Stromal cell of bone marrow (primary cell): ENCODE measurements at places on chromosomes 4 and X.

DNA sequence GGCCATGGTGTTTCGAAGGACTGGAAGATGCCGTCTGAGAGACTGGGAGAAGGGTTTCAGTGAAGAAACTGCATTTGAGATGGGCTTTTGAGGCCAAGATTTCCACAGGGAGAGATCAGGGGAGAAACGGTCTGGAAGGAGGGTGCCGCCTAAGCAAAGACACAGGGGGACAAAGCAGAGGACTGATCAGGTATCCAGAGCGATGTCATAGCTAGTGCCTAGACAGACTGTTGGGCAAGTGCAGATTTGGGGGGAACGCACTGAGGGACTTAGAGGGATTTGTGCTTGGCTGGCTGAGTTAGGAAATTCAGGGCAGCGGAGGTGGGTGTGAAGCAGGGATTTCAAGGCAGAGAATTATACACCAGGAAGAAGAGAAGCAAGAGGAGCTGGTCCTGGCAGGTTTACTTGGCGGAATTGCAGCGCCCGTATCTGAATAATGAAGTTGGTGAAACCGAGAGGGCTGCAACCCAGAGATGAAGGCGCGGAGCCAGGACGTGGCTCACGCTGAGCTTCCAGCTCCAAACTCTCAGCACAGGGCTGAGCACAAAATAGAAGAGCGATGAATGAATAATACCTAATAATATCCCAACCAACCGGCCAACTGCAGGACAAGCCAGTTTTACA lies 106.9 kb downstream of the MAML3 start:
- DNase-seq: no peak

GRCh38 chr4:4524364-4524763 lies 17.5 kb downstream of the STX18 start:
- no peak for DNase-seq

DNA sequence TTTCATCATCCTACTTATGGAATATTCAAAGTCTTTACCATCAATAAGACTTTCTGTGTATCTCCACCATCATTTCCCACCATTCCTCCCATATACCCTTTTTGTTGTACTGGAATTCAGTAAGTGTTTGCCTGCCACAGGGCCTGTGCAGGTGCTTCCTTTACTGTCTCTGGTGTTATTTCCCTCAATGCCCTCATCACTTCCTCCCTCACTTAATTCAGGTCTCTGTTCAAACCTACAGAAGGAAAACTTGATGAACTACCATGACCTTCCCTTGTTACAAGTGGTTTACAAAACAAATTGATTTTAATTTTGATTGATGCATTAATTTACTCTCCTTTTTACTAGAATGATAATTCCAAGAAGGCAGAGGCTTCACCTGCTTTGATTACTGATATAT lies 159.5 kb upstream of the FAT4 start:
- DNase-seq: no peak

DNA sequence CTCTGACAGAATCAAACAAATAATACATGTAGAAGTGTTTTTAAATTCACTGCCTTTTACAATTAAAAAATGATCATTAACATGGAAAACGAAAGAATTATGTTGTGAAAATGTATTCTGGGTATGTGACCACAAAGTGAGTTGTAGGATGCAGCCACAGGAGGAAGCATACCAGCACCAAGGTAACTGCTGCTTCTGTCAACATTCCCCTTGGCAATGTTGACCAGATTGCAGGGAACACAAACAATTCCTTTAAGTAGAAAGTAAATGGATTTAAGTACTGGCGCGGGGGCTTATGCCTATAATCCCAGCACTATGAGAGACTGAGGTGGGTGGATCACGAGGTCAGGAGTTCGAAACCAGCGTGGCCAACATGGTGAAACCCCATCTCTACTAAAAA lies 1877.9 kb upstream of the PCDH7 start:
- DNase-seq: no peak

DNA sequence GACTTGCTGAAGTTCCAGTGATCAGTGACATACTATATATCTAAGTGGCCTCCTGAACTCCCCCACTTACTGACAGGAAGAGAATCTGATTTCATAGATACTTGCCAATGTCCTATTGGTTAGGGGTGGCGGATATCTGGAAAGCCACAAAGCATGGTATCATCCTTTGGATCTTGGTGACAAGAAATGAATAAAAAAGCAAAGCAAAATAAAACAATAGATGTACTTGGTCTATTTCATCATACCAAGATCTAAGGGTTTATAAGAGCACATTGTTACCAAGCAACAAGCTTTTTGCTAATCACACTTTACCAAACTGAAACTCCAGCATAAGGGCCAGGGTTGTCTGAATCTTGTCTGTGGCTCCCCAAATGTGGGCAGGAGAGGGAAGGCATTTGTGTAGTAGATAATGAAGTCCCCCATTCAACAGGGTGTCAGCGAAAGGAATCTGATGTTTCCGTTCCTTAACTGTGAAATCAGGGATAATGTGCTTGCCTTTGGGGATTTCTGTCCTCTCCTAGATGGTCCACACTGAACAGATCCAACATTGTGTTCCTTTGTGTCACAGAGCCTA lies 125.0 kb upstream of the SMIM10 start:
- no peak for DNase-seq

- peak; percentile 26 for DNase-seq
Observed at GRCh38 chr4:108851366-108851765, 88.5 kb upstream of the ETNPPL start.

DNA sequence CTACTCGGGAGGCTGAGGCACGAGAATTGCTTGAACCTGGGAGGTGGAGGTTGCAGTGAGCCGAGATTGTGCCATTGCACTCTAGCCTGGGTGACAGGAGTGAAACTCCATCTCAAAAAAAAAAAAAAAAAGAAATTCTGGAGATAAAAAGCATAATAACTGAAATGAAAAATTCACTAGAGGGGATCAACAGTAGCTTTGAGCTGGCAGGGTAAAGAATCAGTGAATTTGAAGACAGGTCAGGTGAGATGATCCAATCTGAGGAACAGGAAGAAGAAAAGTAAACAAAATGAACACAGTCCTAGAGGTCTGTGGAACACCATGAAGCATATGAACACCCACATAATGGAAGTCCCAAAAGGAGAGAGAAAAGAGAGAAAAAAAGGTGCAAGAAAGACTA lies 15.0 kb downstream of the TIMP1 start:
- DNase-seq: no peak

- no peak for DNase-seq
Observed at GRCh38 chrX:39595977-39596376, 501.8 kb downstream of the BCOR start.

DNA sequence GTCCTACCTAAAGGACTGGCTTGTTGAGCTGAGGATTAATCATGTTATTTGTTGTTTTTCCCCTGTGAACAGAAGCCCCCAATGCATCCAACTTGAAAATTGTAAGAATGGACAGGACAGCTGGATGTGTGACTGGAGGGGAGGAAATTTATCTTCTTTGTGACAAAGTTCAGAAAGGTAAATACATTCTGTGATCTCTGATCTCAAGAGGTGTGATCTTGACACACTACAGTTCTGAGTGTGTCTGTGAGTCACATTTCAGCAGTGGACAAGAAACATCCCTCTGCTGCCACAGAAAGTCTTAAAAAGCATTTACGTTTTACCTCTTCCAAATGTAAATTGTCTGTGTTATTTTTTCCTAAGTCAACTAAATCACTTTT lies 79.3 kb downstream of the NFKB1 start:
- DNase-seq: no peak

GRCh38 chrX:152600853-152601633 lies 36.7 kb upstream of the GABRQ start:
- no peak for DNase-seq

- DNase-seq: no peak
Observed at GRCh38 chr4:124943938-124944337, 231.4 kb upstream of the ANKRD50 start.

GRCh38 chrX:17336377-17336776 lies 38.6 kb upstream of the NHS start:
- DNase-seq: no peak

DNA sequence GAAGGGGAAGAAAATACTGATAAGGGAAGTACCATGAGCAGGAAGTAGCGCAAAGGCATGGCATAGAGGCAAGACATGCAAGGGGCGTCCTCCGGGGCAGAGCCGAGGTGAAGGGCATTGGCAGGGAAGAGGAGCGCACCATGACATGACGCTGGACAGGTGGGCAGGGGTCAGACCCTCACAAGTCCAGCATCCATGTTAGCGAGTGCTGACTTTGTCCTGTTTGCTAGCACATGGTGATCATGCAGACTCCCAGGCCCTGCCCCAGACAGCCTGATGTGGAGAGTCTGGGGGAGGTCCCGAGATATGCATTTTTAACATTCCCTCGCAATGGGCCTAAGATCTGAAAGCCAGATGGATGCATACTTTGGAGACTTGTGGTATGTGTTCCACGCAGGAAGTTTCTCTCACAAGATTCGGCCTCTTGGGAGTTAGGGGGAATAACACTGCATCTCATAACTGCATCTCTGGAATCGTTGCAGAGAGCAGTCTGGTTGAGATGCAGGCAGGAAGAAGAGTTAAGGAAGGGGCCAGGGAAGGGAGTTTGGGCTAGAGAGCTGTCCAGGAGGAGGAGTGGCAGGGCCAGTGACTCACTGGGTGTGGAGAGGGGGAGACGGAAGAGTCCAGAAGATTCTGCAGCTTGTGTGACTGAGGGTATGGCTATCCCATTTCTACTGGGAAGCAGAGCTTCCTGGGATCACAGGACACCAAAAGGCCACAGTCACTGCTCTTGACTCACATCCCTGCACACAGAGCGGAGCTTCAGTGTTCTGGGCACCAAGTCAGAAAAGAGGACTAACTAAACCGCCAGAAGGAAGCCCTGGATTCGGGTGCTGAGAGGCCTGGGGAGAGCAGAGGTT lies 59.7 kb downstream of the FAM184B start:
- peak; percentile 43 for DNase-seq

DNA sequence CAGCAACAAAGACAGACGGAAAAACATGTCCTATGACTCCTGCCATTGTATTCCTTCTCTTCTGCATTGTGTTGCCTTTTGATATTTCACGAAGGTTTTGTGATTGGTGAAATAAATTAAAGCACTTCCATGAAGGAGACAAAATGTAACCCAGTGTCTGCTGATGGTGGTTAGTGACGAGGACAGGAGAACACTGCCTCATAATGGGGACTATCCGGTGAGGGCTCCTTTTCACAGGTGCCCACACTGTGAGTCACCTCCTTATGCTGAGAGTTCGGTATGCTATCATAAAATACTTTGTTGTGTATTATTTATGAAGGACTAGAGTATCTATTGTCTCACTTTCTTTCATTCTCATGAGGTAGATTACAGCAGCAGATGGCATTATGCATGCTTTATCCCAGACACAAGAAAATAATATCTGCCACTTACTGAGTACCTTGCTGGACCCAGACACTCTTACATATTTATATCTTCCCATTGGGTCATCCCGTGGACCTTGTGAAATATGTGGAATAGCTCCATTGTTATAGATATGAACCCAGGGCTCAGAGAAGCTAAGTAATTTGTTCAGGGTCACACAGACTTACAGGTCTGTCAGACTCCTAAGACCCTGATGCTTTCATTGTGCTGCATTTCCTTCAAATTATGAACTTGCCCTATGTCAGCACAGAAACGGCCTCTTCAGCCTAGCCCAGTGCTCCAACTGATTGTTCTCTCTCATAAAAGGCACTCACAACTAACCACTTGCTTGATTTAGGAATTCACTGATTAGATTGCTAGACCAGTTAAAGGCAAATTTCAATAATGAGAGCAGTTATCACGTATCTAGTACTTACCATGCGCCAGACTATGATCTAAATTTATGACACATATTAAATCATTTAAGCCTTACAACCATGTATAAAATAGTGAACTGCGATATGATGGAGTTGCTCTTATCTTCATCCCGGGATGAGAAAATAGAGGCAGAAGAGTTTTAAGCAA lies 31.2 kb downstream of the PLS3 start:
- DNase-seq: no peak

DNA sequence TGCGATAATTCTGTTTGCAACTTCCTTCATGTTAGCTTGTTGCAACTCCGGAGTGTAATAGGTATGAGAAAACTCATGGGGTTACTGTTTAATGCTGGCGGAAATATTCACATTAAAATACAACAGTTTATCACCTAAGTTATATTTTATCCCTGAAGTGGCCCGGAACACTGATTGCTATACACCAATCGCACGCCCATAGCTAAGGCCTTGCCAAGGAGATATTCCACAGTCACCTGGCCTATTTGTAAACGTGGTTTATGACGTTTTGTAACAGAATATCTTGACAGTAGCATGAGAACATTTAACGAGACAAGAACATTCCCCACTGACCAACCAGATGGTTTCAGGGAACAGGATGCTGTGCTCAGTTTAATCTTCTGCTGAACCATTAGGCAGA lies 23.2 kb upstream of the FAM90A26 start:
- no peak for DNase-seq

GRCh38 chr4:95124906-95125504 lies 367.2 kb downstream of the BMPR1B start:
- peak; percentile 57 for DNase-seq

DNA sequence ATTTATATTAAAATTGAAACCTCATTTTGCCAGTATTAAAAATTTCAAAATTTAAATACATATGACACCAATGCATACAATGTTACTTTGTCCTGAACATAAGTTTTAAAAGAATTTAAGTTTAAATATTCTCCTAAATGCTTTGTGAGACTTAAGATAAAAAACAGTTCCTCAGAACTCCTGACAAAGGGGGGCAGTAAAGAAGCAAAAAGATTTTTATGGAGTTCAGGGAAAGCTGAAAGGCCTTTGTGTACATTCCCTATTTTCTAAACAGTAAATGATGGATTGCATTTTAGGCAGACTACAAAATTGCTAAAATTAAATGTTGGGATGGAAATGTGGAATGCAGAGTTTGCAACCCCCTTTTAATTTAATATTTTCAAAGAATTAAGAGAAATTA lies 81.7 kb downstream of the SNCA start:
- no peak for DNase-seq

- DNase-seq: no peak
Observed at GRCh38 chr4:94550352-94550751, 98.6 kb downstream of the PDLIM5 start.

- DNase-seq: no peak
Observed at GRCh38 chr4:6322761-6323566, 53.3 kb downstream of the WFS1 start.

GRCh38 chr4:1255699-1256098 lies 6.8 kb upstream of the CTBP1 start:
- DNase-seq: no peak

- no peak for DNase-seq
Observed at GRCh38 chr4:101660607-101661006, 129.9 kb upstream of the BANK1 start.

DNA sequence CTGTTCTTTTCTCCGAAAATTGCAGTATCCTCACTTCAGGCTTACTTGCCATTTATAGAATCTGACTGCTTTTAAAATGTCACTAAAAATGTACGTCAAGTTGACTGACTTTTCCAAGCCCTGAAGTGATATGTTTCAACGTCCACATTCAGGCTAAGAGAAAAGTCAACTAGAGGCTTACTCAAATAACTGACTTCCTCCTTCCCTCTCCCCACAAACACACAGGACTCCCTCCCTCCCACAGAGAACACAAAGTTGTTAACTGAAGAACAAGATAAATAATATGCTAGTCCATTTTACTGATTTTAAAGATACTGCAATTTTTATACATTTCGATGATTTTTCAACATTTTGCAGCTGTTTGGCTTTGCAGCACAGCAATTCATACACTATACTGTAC lies 13.8 kb upstream of the CDKL2 start:
- DNase-seq: no peak
